ENCODE measurements at places on chromosomes 4 and X.

DNA sequence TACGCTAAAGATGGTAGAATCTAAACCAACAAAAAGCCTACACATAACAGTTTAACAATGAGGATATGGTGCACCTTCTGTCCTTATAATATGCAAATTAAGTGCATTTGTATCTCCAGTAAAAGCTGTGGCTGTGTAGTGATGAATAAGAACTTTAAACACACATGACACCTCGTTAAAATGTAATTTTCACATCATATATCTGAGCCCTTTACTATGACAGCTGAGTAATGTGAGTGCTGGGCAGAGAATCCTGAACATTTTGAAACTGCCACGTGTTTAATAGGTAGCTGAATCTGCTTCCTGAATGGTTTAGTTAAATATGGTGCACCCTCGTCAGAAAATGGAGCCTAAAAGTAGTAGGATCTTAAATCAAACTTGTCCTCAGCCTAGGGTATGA lies 540.8 kb downstream of the ADGRL3 start:
- no peak for DNase-seq

GRCh38 chr4:10023806-10024205 lies 2.5 kb upstream of the SLC2A9 start:
- no peak for DNase-seq

- DNase-seq = no peak
These were observed 56.4 kb upstream of the SPANXN1 start for GRCh38 chrX:145190801-145191389.

DNA sequence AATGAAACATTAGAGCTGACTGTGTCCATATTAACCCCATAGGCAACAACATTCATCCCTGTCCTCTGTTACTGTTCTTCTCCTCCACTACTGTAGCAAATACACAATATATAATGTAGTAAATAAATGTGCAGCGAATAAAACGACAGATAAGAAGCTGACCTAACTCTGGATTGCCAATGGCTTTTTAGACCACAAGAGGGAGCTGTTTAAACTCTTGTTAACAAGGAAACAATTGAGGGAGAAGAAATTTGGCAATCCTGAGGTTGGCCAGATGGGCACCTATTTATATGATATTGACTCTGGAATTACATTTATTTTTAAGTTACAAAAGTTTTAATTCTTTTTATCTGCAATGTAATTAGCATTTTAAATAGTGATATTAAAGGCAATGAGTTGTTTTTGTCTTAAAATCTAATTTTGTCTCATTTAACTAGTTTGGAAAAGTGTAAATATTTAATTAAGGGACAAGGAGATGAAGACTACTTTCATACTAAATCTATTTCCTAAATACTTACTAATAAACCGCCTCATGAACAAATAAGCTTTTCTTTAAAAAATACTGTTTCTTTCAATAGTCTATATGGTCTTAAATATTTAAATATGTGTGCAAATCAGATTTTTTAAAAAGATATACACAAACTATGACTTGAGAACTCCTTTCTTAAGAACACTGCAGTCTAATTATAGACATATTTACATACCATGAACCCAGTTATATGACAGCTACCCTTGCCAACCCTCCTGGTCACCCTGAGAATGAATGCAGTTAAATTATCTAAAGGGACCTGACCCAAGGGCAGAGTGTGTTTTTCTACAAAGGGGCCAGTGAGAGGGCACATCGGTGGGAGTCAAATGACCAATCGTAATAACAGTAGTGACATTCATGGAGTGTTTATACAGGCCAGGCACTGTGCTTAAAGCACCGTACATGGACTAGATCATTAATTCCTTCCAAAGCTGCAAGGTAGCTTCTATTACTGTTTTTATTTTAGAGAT lies 52.9 kb upstream of the HPF1 start:
- DNase-seq = peak; percentile 58

DNA sequence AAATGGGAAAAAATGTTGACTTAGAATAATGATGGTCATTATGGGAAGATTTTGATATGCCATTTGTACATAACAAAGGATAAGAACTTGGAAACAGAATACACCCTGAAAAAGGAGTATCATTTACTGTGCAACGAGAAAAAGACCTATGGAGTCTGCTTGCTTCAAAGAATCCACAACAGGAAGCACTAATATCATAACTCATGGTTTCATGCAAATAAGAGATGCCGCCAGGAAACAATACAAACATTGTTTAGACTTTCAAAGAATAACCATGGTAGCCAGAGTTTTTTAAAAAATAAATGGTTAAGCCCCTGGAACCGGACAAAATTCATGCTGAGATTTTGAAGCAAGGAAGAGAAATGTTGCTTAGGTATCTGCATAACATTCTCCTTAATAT lies 139.9 kb upstream of the ETNPPL start:
- no peak for DNase-seq

- no peak for DNase-seq
These were observed 88.9 kb upstream of the PDLIM3 start for GRCh38 chr4:185624259-185624589.

DNA sequence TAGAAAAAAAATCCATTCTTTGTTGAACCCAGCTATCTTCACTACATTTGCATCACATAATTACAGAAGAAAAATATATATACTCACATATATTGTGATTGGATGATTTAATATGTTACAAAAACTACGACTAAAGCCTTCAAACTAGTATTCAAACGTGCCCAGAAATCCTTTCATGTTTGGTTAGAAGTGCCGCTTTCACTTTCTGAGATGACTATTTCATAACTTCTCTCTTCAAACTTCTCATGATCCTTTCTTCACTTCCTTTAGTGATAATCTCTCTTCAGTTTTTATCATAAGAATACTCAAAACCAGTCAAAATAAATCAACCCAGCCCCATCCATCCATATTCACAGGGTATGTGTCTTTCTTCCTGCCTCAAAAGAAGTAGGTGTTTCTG lies 50.8 kb upstream of the NAF1 start:
- no peak for DNase-seq

GRCh38 chrX:111244235-111244750 lies 26.0 kb downstream of the CAPN6 start:
- DNase-seq = no peak

GRCh38 chr4:61553557-61554125 lies 353.5 kb downstream of the ADGRL3 start:
- DNase-seq = no peak

DNA sequence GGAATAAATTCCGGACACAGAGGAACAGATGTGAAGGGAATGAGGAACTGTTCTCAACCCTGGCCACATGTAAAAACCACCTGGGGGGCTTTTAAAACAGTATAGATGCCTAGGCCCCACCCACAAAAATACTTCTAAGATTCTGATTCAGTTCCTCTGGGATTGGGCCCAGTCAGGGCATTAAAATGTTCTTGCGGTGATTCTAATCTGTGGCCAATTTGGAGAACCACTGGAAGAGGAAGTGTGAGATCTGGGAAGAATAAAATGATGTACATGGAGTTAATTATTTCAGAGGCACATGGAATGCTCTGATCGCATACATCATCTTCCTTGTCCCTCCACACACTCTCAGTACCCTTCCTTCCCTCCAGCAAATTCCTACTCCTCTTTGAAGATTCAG lies 192.2 kb downstream of the APBB2 start:
- no peak for DNase-seq

DNA sequence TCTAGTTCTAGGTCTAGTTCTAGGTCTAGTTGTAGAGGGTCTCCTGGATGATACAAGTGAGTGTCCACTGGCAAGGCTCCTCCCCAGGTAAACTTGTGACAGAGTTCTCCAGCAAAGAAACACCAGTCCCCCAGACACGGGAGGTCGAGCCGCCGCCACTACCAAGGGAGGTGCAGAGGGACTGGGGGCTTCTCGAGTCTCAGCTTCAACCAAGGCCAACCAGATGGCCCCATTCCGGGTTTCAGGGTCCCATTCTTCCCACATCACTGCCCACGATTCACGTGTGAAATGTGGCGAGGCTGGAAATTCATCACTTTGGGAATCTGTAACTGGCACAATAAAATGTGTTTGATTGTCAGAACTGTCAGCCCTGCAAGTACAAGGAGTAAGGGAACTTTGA lies 37.5 kb downstream of the TKTL1 start:
- no peak for DNase-seq

- DNase-seq = no peak
These were observed 2229.4 kb upstream of the AGA start for GRCh38 chr4:179671609-179672008.

- no peak for DNase-seq
These were observed 93.0 kb upstream of the ANK2 start for GRCh38 chr4:112956484-112956896.

- no peak for DNase-seq
These were observed 215.3 kb upstream of the CTSO start for GRCh38 chr4:156169011-156169410.

DNA sequence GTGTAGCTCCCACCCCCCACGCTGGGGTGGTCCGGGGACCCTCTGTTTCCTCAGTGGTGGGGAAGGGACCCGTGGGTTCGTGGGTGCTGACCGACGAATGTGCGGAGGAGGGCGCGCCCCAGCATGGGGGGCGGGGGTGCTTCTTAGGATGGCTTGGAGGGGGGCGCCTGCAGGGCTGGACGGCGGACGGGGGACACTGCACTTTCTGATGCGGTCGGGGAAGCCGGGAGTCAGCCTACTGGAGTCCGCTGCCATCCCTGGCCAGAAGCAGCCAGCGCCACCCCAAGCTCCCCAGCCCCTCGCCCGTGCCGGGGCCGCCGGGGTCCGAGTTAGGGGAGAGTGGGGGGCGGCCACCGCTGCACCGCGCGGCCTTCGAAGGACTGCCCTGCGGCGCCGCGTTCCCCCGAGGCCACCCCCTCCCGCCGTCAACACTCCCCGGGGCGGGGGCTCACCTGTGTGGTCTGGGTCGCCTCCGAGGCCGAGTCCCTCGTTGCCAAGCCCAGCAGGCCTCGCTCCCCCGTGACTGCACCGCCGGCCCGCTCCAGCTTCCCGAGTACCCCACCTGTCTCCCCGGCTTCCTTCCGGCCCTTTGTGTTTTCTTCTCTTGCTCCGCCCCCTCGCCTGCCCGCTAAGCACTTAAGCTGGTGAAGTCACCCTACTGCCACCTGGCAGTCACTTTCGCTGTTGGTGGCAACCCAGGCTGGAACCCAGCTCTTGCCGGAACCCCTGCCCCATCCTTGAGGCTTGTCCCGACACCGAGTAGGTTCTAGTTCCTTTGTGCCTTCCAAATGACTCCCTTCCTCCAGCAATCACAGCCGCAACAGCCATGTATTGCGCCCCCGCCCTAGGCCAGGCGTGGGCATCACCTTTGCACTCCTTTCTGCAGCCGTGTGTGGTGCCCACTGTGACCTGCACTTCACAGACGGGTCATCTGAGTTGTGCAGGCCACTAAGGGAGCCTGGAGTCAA lies at the start of gene OCIAD2:
OCIAD2 (minus strand) TSS at position 569 of the 968 bp plus-strand sequence. CDS start 2,225 bp downstream, outside the sequence.
- peak; percentile 79 for DNase-seq

GRCh38 chr4:43223820-43224219 lies 331.3 kb downstream of the GRXCR1 start:
- no peak for DNase-seq

DNA sequence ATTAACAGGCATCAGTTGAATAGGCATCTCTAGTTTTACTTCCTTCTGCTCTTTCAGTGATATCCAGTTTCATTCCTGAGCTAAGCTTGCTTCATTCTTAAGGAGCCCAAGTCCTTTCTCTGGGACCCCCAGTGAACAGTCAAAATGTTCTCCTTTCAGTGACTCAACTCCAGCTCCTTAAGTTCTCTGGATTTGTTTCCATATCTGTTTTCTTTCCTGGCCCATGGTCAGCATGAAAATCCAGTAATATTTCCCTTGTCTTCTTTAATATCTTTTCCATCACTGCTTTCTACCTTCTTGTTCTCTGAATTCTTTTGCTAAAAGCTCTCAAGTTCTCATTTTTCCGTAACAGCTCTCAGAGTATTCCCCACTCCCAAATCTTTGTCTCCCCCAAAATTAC lies 25.5 kb downstream of the ADGRL3 start:
- no peak for DNase-seq

DNA sequence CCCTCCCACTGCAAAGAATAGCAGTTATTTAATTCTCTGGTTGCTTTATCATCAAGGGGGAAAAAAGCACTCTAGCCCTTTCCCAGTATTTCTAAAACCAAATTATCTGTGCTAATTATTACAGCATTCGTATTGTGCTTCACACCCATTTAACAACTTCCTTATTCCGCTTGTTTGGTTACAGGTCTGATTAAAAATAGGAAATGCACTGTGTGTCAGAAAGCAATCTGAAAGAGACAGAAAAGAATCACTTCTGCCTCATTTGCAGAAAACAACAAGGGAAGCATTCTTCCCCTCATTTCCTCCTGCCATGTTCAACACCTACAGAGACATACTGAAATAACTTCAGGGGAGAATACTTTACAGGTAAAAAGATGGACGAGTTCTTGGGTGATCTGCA lies 114.9 kb upstream of the MAP3K15 start:
- DNase-seq = no peak

DNA sequence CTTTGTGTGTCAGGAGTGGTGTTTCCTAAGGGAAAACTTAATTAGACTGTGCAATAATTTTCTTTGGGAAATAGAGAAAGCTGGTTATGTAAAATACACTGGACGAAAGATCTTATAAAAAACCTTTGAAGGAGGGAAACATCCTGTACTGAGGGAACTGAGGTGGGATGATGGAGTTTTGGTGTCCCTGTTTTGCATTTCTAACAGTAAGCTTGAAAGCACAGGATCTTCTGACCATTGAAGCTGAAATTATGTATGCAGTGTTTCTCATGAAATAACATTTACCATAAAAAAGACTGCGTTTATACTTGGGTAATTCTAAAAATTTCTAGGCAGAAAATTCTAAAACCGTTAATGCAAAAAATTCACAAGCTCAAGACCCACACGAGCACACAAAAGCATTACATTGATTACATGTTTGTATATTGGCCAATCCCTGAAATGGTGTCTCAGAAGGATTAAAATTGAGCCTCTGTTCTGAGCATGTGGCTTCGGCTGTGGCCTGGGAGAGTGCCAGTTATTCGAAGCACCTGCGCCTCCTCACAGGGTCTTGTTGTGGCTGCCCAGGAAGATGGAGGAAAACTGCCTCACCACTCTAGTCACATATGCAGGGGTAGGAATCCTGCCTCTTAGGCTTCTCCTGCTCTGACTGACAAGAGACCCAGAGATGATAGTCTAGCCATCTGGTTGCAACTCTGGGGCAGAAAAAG lies 49.5 kb downstream of the JADE3 start:
- DNase-seq = no peak

- DNase-seq = no peak
These were observed 458.7 kb downstream of the NAF1 start for GRCh38 chr4:162707962-162708361.

DNA sequence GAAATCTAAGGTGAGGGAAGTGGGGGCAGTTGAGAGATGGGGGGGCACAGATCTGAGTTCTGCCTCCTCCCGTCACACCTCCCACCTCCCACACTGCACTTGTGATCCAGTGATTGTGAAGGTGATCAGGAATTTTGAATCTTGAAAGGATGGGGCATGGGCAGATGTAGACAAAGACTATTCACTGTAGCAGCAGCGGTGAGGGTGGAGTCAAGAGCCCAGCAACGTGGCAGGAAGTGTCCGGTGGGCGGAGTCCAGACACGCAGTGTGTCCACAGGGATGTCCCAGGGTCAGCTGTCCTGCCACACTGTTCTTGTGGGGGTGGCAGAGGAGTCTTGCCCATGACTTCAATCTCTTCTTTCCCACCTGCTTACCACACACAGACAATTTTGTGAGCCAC lies 330.5 kb upstream of the GALNT7 start:
- DNase-seq = no peak
